ENCODE measurements at places on chromosomes 3 and 15. TPM values are rescaled to one million over a fixed set of nuclear protein-coding genes. Genes with fewer than 3 reads are reported as not detected.
A peak's percentile ranks its signal among the peaks of the same experiment; 100 is the strongest.

Gene GP9
- not detected for total RNA-seq

Gene GOLGA8H
- total RNA-seq = not detected

Gene CPNE9
- total RNA-seq = not detected

Gene TRPM1
- not detected for total RNA-seq

Gene MST1
- 116 TPM for total RNA-seq

Gene ACAP2
- total RNA-seq = 47.4 TPM

Gene DPH3
- total RNA-seq = 36.9 TPM

Gene IMPG2
- total RNA-seq = 0.72 TPM

DNA sequence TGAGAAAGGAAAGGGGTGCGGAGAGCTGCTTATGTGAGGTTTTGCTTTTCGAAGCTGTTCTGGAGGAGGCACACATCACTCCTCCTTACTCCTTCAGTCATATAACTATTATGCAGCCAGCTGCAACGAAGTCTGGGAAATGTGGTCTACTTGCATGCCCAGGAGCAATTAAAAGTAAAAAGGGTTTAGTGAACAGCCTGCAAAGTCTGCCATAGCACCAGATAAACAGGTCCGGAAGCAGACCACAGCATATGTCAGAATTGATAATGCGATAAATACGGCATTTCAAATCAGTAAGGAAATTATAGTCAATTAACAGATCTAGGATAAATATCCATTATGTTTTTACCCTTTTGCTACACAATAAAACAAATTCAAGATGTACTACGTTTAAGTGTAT is 99.5 kb downstream of the POLR2M start:
- no peak for DNase-seq

DNA sequence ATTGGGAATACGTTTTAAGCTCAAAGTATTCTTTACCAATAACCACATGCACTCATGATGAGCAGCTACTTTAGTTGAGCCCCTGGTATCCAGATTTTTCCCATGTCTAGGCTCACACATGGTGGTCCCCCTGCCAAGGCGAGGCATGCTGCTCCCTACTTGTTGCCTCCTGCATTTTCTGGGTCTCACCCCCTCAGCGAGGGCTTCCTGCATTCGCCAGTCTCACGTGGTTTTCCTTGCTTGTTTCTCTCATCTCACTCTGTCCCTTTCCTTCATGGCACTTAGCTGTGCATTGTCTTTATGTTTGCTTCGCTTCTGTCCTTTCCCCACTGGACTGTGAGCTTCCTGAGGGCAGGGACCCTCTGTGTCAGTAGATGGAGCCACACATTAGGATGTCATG is 99.2 kb downstream of the PDZRN3 start:
- no peak for DNase-seq

DNA sequence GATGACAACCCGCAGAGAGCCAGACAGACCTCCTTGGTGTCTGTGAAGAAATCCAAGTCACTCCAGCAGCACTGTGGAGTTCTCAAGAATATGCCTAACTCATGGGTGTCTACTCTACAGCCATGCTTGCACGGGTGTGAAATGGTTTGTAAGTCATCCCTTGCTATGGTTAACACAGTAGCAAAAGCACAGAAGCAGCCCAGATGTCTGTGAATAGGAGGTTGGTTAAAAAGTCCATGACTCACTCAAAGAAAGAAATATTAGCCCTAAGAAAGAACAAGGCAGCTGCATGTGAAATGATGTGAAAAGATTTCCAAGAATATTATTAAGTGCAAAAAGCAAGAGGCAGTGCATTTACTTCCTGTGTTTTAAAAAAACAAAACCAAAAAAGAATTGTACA is 12.1 kb upstream of the LIMD1 start:
- no peak for DNase-seq

DNA sequence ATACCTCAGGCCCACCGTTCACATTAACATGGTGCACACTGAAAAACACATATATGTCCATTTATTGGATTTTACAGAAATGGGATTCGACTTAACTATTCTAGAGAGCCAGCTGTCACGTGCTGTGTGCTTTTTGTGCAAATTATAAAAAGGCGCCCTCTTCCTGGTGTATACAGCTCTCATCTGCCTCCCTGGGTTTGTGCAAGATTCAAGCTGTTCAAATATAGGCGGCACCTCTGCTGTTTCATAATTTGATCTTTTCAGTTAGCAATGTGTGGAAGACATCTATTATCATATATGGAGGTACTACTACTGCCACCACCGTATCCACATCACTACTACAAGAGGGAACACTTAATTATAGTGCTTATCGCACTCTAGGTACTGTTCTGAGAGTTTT is 187.6 kb downstream of the EBLN2 start:
- no peak for DNase-seq

GRCh38 chr3:48344867-48345507 is 11.5 kb upstream of the SPINK8 start:
- DNase-seq = no peak

DNA sequence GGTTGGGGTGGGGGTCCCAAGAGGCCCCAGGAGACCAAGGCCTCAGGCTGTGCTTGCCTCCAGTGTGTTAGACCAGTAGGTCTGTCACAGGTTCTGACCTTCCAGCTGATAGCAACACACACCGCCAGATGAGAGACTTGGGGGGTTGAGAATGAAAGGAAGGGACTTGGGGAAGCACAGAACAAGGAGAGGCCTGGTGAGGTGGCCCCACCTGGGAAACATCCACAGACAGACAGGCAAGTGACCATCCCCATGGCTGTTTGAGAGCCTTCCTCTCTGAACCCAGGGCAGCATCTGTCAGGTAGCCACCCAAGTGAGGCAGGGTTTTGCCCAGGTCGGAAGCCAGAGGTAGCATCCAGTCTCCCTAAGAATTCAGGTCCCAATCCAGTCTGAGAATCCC is 35.0 kb upstream of the VPS8 start:
- no peak for DNase-seq

DNA sequence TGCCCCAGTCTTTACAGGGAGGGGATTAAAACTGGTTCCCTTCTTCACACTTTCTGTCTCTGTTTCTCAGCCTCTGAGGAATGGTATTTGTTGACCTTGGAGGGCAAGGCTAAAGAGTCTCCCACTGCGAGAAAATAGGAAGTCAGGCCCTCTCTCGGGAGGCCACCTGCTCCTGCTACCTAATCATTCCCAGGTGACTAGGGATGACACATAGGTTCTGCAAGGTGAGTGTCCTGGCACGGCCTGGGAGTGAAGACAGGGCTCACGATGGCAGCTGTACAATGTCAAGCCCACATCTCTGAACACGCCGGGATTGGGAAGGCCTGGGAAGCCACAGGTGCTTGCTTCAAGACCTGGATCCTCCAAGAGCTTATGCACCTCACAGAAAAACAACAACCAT is 314.2 kb downstream of the NTRK3 start:
- no peak for DNase-seq

DNA sequence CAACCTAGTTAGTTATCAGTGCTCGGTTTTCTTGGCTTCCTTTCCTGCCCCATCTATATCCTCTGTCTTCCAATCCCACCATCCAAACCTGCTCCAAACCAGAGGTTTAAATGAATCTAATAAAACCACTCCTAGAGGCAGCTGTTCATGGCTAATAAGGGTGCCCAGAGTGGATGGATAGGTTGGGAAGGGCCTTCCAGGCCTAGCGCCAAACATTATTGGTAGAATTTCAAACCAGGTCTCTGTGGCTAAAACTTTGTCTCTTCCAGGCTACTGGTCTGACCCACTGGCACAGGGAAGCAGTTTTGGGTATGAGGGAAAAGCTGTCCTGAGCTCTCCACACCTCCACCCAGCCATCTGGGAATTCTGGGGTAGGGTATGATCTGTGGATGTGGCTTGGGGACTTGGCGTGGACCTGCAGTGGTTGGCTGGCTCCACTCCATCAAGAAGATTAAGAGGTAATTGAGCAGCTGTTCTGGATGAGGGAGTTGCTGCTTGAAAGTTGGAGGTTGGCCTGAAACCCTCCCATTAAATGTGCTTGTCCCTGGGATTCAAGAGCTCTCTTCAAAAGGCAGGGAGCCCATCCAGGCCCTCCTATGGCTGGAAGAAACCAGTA is 29.3 kb upstream of the INSYN1 start:
- no peak for DNase-seq

DNA sequence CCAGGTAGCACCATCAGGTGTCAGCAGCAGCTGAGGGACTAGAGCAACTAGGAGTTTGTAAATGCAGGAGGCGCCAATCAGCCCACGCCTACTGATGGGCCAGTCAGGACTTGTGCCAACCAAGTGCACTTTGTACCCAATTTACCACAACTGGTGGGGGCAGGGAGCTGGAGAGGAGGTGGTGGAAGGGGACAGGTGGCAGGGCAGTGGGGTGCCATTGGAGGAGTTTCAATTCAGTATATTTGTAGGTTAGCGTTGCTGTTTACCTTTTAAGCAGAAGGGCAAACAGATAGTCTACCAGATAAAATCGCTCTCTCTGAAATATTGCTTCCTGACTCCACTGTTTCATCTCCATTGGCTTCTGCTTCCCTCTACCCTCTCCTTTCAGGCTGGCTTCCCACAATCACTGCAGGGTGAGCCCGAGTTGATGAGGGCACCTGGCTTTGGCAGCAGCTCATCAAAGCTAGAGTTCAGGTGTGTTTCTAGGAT is 75.7 kb downstream of the TRIM69 start:
- DNase-seq = peak; percentile 62

DNA sequence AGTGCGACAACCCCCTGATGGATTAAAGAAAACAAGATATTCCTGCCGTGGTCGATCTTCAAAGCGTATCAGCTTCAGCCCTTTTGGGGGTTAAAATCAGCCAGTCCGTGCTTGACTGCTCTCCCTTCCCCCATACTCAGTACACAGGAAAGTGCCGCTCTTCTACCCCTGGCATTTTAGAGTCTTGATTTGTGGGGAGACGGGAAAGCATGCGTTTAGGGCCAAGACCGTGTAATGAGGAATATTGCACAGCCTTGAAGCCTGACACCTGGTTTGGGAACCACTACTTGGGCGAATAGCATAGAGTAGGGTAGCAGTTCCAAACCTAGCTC is 540 bp upstream of the EDC3 start:
- no peak for DNase-seq

- DNase-seq = no peak
Observed at GRCh38 chr3:45943207-45943846, at the start of gene CXCR6. Gene CXCR6, plus strand, starts transcription at chr3:45943464. Its CDS starts 3,018 bp downstream, at chr3:45946482.

DNA sequence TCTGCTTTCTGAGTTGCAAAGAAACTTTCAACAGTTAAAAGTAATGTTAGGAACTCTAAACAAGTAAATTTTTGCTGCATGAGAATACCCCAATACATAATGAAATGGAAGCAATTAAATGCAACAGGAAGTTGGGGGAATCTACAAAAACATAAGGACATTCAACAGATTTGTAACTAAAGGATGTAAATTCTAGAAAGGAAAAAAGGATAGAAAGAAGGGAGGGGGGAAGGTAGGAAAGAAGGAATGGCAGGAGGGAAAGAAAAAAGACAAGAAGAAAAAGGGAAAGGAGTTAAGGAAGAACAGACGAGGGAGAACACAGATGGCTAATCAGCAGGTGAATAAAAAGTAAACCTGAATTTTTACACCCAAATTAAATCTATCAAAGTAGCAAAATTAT is 22.3 kb upstream of the ANP32A start:
- no peak for DNase-seq

GRCh38 chr3:126064627-126065258 is 19.2 kb downstream of the SLC41A3 start:
- DNase-seq = no peak

- DNase-seq = no peak
Observed at GRCh38 chr3:43142472-43142871, 36.6 kb upstream of the POMGNT2 start.

DNA sequence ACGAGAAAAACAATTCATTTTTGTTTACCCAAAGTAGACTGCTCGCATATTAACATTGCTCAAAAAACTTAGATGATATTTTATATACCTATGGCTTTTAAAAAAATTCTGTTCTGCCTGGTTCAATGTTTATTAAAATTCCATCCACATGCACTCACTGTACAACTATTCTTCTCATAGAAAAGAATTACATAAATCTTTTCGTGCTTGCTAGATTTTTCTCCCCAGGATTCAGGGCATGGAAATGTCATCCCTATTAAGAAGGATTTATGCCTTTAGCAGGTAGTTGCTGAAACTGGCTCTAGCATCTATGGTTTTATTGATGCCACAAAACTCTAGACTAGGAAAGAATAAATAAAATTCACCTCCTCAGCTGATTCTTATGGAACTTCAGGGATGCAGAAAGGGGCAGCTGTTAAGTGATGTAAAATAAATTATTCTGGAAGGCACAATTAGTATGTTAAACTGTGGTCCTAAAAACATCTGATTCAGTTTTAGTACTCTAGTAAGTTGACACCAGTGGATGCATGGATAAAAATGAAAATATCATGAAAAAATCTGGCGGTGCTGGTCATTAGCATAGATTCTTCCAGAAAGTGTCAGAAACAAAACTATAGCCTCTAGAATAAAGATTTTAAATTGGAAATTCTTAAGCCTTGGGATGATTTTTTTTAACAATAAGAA is 41.6 kb downstream of the AAGAB start:
- DNase-seq = no peak

GRCh38 chr3:177545964-177546363 is 348.7 kb upstream of the TBL1XR1 start:
- DNase-seq = no peak

- peak; percentile 17 for DNase-seq
Observed at GRCh38 chr15:46080016-46080415, 445.2 kb downstream of the SQOR start.

DNA sequence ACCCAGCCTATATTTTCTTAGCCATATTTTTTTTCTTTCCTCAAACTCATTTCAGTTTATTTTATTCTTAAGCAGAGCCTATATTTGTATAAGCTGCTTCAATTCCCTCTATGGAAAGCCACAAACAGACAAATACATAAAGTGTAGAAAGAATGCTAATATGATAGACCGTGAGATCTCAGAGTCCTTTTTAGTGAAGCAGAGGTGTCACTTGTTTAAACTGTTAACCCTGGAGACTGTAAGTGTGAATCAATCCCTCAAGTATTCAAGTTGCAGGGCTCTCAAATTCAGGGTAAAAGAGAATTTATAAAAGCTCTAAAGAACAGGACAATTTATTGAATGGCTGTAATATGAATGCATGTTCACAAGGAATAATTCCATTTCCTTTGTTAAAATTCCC is 72.2 kb upstream of the BHLHE40 start:
- no peak for DNase-seq

- DNase-seq = no peak
Observed at GRCh38 chr15:65839985-65840384, 29.3 kb upstream of the RAB11A start.

DNA sequence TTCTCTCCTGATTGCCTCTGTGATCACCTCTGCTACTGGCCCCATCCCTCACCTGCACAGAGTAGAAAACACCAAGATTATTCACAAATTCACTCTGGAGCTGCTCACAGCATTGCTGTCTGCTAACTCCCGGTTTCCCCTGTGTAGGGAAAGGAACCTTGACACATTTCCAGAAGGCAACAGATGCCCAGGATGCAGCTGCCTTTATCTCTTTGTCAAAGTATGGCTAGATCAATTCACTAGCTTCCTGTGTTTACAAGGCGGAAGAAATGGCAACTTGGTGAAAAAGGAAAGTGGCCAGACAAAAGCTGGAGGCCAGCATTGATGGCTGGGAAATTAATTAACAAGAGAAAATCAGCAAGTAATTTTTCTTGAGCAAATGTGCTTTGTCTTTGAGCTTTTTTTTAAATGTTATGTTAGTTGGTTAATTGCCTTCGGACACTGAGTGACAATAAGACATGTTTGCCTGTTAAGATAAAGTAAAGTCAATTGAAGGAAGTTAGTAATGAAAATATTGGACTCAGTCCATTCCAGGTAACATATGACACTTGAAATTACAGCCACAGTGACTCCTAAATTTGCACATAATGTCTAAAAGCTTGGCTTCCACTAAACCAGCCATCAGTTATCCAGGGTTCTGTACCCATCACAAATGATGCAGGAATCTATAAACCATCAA is 394.6 kb upstream of the IL12A start:
- no peak for DNase-seq

GRCh38 chr3:108605491-108605890 is 16.0 kb downstream of the DZIP3 start:
- no peak for DNase-seq
